Adrenal gland (tissue), 19 donors: ENCODE measurements at places on chromosomes 6 and 20. TPM values are rescaled to one million over a fixed set of nuclear protein-coding genes. Genes with fewer than 3 reads are reported as not detected.

DNA sequence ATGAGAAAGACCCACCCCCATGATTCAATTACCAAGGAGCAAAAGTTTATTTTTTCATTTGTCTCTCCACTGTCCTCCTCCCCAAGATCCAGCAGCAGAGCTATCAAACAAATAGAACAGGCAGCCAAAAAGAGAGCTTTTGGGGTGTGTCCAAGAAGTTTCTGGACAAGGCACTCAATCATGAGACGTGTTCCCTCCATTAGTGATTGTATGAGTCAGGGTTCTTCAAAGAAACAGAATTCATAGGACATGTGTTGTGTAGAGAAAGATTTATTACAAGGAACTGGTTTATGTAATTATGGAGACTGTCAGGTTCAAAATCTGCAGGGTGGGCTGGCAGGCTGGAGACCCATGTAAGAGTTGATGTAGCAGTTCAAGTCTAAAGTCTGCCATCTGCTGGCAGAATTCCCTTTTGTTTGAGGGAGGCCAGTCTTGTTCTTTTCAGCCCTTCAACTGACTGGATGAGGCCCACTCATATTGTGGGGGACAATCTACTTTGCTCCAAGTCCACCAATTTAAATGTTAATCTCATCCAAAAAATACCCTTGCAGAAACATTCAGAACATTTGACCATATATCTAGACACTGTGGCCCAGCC is 248.1 kb upstream of the OPRM1 start:
- DNase-seq = no peak

- peak; percentile 51 for DNase-seq
These were observed 29.7 kb upstream of the CD93 start for GRCh38 chr20:23115822-23116221.

GRCh38 chr6:65786815-65787214 is 79.8 kb upstream of the EYS start:
- DNase-seq = no peak

GRCh38 chr20:8616792-8617191 is 452.1 kb upstream of the PLCB4 start:
- DNase-seq = no peak

DNA sequence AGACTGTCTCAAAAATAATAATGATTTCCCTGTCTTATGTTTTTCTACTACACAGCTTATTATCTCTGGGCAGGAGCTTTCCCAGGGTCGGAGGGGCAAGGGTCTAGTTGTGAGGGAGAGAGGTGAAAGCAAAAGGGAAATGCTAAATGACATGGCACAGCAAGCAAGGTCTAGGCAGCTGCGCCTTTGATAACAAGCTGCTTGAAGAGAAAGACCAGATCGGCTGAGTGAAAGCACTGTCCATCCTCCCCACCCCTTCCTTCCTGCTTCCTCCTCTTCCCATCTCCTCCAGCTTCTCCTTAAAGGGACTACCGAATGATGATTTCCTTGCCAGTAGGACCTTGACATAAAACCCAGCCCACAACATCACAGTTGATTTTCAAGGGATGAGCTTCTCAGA is 158.1 kb upstream of the AKAP12 start:
- no peak for DNase-seq

GRCh38 chr6:127496471-127496870 is 22.7 kb downstream of the MTCL3 start:
- no peak for DNase-seq

- no peak for DNase-seq
These were observed 58.7 kb upstream of the RIN2 start for GRCh38 chr20:19699180-19699971.

DNA sequence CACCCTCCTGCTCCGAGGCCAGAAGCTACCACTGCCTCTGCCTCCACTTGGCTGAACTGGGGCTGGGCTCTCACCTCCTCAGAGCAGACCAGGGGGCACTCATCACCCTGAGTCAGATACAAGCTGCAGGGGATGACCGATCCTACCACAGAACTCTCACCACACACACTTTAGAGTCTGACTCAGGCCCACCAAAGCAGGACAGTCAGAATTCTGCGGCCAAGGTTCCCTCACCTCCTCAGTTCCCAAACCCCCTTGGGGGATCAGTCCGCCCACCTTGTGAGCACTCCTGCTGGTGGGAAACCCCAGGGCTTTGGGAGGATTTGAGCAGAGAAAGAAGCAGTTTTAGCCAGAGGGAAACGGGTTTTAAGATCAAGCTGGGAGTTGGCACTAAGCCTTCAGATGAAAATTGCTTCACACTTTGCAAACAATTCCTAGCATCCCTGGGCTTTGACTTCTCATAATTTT is 587.8 kb upstream of the JAG1 start:
- no peak for DNase-seq

DNA sequence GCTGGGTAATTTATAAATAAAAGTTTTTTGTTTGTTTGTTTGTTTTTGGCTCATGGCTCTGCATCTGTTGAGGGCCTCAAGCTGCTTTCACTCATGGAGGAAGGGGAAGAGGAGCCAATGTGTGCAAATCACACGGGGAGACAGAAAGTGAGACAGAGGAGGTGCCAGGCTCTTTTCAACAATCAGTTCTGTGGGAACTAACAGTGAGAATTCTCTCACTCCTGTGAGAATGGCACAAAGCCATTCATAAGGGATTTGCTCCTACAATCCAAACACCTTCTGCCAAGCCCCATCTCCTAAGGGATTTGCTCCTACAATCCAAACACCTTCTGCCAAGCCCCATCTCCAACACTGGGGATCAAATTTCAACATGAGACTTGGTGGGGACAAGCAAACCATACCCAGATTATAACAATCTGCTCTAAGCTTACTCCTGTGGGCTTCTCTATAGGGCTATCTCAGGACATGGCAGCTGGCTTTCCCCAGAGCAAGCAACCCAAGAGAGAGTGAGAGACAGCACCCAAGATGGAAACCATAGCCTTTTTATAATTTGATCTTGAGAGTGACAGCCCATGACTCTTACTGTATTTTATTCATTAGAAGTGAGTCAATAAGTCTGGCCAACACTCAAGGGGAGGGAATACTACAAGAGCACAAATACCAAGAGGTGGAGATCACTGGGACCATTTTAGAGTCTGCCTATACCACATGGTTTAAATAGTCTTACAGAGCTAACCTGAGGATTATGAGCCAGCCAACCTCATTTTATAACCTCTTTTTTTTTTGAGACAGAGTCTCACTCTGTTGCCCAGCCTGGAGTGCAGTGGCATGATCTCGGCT is 22.8 kb upstream of the LRRC1 start:
- no peak for DNase-seq

DNA sequence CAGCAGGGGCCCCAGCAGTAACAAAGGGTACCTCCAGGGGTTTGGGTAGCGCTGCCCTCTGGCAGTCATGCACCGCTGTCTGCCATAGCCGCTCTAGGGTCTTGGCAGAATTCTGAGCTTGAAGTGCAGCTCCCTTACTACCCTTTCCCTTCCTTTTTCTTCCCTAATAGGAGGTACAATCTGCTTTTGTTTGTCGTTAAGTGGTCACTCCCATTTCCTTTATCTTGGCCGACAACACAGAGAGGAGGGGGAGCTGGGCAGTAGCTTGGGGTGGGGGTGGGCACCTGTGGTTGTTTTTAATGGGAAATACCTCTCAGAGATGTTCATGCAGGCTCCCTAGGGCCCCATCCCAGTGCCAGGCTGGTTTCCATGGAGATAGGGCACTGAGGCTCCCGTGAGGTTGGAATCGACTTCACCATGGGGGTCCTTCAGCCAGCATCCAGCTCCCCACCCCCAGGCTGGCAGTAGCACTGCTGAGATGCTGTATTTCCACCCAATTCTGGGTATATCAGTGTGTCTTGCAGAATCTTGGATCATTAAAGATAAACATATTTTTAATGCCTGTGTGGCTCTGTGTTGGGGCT is 18.6 kb downstream of the CCDC167 start:
- no peak for DNase-seq

GRCh38 chr6:84002226-84002625 is 31.3 kb upstream of the MRAP2 start:
- no peak for DNase-seq

DNA sequence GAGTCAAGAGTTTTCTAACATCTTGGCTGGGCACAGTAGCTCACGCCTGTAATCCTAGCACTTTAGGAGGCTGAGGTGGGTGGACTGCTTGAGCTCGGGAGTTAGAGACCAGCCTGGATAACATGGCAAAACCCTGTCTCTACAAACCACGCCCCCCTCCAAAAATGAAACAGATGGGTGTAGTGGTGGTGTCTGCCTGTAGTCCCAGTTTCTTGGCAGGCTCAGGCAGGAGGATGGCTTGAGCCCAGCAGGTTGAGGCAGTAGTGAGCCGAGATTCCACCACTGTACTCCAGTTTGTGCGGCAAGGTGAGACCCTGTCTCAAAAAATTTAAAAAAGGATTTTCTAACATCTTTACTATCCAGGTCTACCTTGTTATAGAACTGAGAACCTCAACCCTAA is 22.0 kb downstream of the FAM8A1 start:
- DNase-seq = no peak

GRCh38 chr6:169913096-169913638 is 161.7 kb downstream of the ERMARD start:
- no peak for DNase-seq

DNA sequence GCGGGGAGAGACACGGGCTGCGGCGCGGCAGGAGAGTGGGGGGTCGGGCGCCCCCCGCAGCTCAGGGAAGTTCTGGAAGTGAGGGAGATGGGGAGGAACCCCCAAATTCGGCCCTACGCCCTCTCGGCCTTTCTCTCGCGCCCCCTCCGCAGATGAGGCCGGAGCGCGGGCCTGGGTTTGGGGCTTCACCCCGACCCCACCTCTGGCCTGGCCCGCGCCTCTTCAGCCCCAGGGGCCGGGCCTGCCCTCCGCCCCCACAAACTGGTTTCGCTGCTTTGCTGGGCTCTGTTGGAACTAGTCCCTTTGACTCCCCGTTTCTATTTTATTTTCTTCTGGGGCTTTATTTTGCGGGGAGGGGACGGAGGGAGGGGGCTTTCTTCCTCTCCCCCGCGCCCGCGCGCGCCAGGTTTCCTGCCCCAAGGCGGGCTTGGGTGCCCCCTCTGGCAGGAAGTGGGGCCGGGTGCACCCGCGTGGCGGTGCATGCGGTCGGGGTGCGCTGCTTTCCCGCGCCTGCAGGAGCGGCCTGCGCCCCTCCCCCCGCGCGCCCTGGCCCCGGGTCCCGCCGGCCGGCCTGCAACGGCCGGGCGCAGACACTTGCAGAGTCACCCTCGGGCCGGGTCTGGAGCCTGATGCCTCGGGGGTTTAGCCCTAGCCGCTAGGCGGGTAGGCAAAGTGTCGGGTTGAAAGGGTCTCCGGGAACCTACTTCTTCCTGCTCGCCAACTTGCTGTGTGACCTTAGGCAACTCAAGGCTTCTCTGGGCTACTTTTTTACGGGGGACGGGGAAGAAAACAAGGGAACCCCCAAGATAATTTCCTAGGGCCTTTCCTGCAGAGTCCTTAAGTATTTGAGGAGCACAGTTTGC is 1.3 kb downstream of the HMGA1 start:
- DNase-seq = no peak

GRCh38 chr6:166365221-166365620 is 17.5 kb downstream of the MPC1 start:
- peak; percentile 61 for DNase-seq

- no peak for DNase-seq
These were observed 85.8 kb downstream of the ZFP64 start for GRCh38 chr20:52105442-52106422.

DNA sequence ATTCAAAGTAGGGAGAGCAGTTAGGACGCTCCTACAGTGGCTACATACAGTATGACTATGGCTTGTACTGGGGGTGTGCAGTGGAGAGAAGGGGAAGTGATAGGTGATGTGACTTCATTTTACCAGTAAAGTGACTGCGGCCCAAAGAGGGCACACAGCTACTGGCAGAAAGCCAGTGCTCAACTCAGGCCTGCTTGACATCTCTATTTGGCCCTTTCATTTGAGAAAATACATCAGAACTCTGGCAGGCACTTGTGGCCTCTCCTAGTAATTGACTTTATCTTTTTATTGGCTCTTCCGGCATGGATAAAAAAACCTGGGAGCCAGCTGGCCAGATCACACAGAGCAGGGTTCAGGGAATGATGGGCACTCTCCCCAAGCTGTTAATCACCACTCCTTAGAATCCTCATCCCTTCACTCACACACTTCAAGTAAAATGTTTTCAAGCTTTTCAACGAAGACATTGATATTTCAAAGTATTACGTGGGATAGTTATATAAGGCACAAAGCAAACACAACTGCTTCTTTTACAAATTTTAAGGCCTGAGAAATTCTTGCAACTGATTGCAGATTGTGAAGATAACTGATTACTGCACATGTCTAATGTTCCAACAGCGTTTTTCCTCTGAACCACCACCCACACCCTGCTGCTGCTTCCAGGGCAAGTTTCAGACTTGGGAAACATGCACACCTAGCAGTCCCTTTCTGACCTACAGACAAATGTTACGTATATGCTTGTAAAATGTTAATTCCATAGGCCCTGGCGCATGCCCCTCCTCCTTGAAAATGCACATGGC is 73.5 kb downstream of the TNFRSF21 start:
- no peak for DNase-seq

DNA sequence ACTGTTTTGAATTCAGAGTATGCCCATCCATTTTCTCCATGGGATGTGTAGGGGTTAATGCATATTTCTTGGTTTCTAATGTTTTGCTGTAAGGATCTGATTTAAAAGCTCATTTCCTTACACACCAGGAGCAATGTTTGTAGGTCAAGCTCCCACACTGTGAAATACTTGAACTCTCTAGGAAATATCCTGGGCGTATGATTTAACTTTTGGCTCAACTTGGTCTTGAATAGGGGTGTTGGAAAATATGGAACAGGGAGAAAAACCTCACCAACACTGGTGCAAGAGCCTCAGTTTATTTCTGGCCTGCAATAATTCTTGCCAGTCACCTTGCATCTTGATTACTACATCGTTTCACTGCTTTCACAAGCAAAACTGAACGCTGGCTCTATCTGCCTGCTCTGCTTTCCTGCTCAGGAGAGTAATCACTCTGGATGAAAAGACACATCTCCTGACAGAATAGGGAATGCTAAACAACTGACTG is 25.1 kb upstream of the RFPL4B start:
- no peak for DNase-seq

DNA sequence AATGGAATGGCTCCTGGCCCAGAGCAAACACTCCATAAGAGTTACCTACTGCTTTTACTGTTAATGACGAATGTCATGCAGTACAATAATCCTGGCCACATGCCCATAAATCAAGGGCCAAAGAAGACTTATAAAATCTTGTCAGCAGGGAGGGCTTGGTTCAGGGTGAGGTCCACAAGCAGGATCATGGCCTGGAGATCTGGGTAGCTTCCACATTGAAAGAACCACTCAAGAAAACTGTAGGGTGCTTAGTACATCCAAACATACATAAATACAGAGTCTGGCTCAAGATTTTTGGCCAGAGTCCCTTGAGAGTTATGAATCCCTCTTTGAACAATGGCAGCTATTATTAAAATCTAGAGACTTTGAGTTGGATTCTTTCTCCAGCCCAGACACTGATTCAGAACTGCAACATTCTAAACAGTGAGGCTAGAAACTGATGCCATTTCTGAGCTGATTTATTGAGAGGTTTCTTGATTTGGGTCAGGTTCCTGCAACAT is 188.7 kb downstream of the CDC5L start:
- no peak for DNase-seq

GRCh38 chr6:13554929-13555333 is 19.5 kb upstream of the SIRT5 start:
- no peak for DNase-seq

- no peak for DNase-seq
These were observed 103.4 kb upstream of the PDE10A start for GRCh38 chr6:165766457-165766856.

Gene GABBR1
- 16.2 TPM for total RNA-seq

Gene ZNF133
- total RNA-seq = 12.4 TPM

Gene TRAPPC3L
- total RNA-seq = 0.25 TPM

Gene SIGLEC1
- 19.8 TPM for total RNA-seq

Gene CDH4
- 0.53 TPM for total RNA-seq

Gene SLC35D3
- total RNA-seq = not detected

Gene VSTM2L
- 9.4 TPM for total RNA-seq

Gene FRK
- 3.1 TPM for total RNA-seq

Gene LZTS3
- total RNA-seq = 15.0 TPM

Gene PTGIS
- 13.4 TPM for total RNA-seq
